ENCODE measurements at places on chromosomes 16 and 17. TPM values are rescaled to one million over a fixed set of nuclear protein-coding genes. Genes with fewer than 3 reads are reported as not detected.

Gene SMIM22
- total RNA-seq: 28.6 TPM

Gene PRR35
- total RNA-seq: not detected

Gene MARCHF10
- total RNA-seq: 2.3 TPM

Gene CLEC18B
- 2.2 TPM for total RNA-seq

Gene TEKT3
- total RNA-seq: 0.41 TPM

Gene NME2
- 451 TPM for total RNA-seq

Gene C16orf89
- total RNA-seq: 67.0 TPM

Gene SLC16A13
- 9.5 TPM for total RNA-seq

Gene TBC1D3E
- not detected for total RNA-seq

Gene WDR45B
- total RNA-seq: 46.8 TPM

Gene TM4SF5
- total RNA-seq: not detected

Gene PRSS53
- 1.9 TPM for total RNA-seq

Gene OR3A3
- not detected for total RNA-seq

Gene RHBDL1
- 4.3 TPM for total RNA-seq

Gene INCA1
- 1.0 TPM for total RNA-seq

Gene ZNF263
- total RNA-seq: 18.9 TPM

Gene KRT34
- not detected for total RNA-seq

Gene WNT9B
- total RNA-seq: 0.23 TPM

Gene ALOX15B
- 52.5 TPM for total RNA-seq

Gene LRRC75A
- 2.9 TPM for total RNA-seq

Gene CYB561
- total RNA-seq: 76.4 TPM

Gene ZNF423
- 8.2 TPM for total RNA-seq

Gene CAVIN1
- total RNA-seq: 285 TPM

Gene CA5A
- total RNA-seq: 0.10 TPM

Gene C16orf90
- total RNA-seq: not detected

Gene DHX40
- 23.9 TPM for total RNA-seq

Gene ASGR2
- 1.0 TPM for total RNA-seq

Gene TNK1
- total RNA-seq: 6.1 TPM

Gene KRTAP3-1
- total RNA-seq: not detected

Gene MEIOC
- total RNA-seq: not detected

Gene DPEP3
- not detected for total RNA-seq

Gene GUCY2D
- 1.1 TPM for total RNA-seq

Gene CDR2L
- total RNA-seq: 22.9 TPM

Gene SNX11
- total RNA-seq: 21.5 TPM

Gene IGFBP4
- total RNA-seq: 333 TPM

Gene RAC3
- total RNA-seq: 11.5 TPM

Gene TBX6
- 1.6 TPM for total RNA-seq

Gene SDR42E1
- 9.3 TPM for total RNA-seq

Gene NOTUM
- 1.0 TPM for total RNA-seq

Gene PRSS27
- 0.70 TPM for total RNA-seq

Gene RNF112
- total RNA-seq: 2.1 TPM

Gene MT4
- total RNA-seq: not detected

Gene PLA2G10
- total RNA-seq: 18.6 TPM

Gene SPATA22
- 0.26 TPM for total RNA-seq

Gene NLRC3
- 3.6 TPM for total RNA-seq

Gene MSLN
- total RNA-seq: 464 TPM

Gene ALDH3A1
- total RNA-seq: 4.7 TPM

Gene PIRT
- total RNA-seq: not detected

Gene KRT33B
- not detected for total RNA-seq

Gene KRT20
- total RNA-seq: not detected

Gene NEUROD2
- total RNA-seq: not detected

Gene ANKRD40CL
- not detected for total RNA-seq

Gene SLX4
- total RNA-seq: 6.7 TPM

Measured in left lung (tissue), 14 donors.